Stimulated activated CD4-positive, alpha-beta T cell treated with anti-CD3 and anti-CD28 coated beads, Interleukin-1b, Interleukin-23, amount 100 ng/mL, for 1 hour (primary cell): ENCODE measurements at places on chromosomes 7 and 10.

- DNase-seq = no peak
Measured at GRCh38 chr7:20089431-20089830, 127.8 kb downstream of the MACC1 start.

DNA sequence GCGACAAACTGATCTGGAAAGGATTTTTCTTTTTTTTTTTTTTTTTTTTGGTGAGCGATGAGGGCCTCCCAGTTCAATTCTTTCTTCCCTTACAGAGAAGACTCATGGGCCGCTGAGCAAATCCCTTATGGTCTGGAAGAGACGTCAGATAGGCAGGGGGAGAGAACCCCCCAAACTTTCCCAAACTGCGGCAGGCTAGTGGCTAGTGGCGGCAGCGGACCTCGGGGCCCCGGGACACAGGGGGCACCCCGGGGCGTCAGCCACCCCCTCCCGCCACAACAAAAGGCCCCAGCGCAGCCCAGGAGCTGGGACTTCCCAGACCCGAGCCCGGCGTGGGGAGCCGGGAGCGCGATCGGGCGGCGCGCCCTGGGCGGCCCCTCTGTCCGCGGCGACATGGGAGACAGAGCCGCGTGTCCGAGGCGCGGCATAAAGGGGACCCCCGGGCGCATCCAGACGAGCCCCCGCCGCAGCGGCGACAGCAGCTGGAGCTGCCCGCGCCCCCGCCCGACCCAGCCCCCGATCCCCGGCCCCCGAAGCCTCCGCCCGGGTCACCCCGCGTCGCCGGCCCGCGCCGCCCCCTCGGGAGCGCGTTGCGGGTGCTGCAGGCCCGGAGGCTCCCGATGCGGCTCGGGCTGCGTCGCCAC lies 755 bp downstream of the FAM171A1 start:
- DNase-seq = no peak

- DNase-seq = no peak
Measured at GRCh38 chr7:148304456-148304855, 286.1 kb upstream of the C7orf33 start.

DNA sequence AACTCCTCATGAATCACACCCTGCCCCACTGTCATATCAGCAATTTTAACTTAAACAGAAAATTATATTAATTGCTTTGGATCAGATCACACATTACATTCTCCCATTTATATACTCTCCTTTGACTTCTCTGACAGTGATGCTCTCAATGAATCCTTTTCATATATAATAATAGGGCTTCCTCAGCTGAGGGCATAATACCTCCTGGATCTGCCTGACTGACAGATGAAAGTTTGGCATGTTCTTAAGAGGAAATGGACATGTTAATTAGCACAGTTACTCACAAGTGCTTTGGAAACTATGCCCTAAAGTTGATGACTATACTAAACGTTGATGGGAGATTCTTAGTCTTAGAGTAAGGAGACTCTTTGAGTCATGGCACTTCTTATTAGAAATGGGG lies 478.2 kb upstream of the LRRN3 start:
- no peak for DNase-seq

GRCh38 chr10:108561649-108562048 lies 1361.7 kb downstream of the XPNPEP1 start:
- DNase-seq = no peak
